ENCODE measurements at places on chromosomes 12 and 14.

DNA sequence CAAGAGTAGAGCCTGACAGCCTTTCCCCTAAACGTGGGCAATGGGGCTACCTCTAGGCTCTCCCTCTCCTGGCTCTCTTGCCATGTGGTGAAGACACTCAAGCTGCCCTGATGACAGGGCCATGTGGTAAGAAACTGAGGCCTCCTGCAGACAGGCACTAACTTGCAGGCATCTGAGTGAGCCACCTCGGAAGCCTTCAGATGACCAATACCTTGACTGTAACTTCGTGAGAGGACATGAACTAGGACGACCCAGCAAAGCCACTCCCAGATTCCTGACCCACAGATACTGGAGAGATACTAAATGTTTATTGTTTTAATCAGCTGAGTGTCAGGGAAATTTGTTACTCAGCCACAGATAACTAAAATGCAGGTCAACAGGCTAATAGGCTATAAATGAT, 96.4 kb downstream of the EFCAB11 start:
- no peak for DNase-seq

DNA sequence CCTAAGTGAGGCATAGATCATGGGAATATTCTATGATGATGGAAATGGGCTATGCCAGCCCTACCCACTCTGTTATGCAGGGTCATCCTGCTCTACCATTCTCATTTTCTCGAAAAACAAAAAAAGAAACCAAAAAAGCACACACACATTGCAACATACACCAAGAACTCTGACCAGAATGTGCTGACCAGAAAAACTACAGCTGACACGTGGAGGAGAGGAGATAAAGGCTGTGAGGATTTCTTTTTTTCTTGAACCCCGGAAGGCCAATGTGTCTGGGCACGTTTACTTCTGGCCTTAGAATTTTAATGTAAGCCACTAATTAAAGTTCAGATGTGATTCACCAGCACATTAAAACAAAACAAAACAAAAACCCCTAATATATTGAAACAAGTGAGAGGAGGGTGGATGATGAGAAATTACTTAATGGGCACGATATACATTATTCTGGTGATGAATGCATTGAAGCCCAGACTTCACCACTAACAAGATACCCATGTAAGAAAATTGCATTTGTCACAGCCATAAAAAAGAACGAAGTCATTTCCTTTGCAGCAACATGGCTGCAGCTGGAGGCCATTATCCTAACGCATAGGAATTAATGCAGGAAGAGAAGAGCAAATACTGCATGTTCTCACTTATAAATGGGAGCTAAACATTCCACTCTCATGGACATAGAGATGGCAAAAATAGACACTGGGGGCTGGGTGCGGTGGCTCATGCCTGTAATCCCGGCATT, 66.3 kb upstream of the PLEKHG3 start:
- DNase-seq = no peak

GRCh38 chr12:45674181-45674977, 55.1 kb upstream of the ARID2 start:
- no peak for DNase-seq

DNA sequence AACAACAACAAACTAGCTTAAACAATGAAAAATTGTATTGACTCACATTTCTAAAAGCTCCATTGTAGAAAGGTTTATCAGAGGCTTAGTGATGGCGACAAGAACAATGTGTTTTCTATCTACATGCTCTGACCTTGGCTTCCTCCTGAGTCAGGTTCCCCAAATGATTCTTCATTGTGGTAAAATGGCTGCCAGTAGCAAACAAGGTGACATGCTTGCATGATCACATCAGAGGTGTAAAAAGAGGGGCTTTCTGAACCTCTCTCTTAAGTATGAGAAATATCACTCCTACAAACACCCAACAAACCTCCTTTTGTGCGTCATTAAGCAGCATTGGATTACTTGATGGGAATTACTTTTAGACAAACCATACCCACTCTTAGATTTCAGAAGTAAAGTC, 252.4 kb upstream of the SYT1 start:
- DNase-seq = no peak

- DNase-seq = no peak
Measured at GRCh38 chr12:58919231-58920101, 838 bp downstream of the LRIG3 start.

DNA sequence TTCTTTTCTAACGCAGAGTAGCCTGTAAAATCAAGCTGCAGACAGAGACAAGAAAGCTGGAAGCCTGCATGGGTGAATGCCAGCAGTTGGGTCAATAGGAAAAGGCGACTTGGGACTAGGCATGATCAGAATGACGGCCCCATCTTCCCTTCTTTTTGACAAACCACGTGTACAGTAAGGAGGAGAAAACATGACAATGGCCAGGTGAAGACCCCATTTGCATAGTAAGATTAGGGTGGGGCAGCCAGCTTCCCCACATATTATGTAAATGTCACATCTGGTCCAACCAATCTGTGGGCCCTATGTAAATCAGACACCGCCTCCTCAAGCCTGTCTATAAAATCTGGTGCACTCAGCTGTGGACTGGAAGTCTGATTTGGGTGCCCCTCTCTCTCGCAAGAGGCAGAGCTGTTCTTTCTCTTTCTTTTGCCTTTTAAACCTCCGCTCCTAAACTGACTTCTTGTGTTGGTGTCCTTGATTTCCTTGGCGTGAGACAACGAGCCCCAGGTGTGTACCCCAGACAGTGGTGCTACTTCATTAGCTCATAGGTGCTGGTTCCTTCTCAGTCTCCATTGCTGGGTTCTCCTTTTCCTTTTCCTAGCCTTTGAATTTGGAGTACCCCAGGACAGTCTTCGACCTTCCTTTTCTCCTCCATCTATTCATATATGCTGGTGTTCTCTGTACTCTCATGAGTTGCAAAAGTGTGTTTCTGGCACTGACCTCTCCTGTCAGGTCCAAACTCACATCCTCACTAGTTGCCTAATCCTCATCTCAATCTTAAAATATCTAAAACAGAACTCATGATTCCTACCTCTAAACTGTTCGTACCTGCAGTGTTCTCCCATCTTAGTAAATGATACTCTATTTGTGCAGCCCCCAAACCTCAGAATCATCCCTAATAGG, 9.4 kb upstream of the DHRS7 start:
- DNase-seq = no peak

DNA sequence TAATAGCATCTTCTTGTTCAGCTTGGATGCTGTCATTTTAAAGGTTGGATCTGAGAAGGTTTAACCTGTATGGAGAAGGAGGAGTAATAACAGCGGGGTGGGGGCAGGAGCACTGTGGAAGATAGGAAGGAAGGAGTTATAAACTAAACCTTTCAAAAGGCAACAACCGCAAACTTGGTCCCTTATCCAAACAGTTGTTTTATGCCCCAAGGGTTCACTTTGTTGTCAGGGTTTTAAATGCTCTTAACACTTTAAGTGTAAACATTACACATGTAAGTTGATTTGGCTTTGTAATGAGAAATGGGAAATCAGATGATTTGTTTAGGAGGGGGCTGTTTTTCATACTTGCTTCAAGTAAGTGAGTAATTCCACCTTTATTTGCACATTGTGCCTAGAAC, 3.0 kb downstream of the NPAS3 start:
- no peak for DNase-seq

GRCh38 chr14:53999061-53999488, 42.5 kb upstream of the BMP4 start:
- no peak for DNase-seq

- no peak for DNase-seq
Measured at GRCh38 chr14:94617988-94618822, 6.0 kb downstream of the SERPINA3 start.

DNA sequence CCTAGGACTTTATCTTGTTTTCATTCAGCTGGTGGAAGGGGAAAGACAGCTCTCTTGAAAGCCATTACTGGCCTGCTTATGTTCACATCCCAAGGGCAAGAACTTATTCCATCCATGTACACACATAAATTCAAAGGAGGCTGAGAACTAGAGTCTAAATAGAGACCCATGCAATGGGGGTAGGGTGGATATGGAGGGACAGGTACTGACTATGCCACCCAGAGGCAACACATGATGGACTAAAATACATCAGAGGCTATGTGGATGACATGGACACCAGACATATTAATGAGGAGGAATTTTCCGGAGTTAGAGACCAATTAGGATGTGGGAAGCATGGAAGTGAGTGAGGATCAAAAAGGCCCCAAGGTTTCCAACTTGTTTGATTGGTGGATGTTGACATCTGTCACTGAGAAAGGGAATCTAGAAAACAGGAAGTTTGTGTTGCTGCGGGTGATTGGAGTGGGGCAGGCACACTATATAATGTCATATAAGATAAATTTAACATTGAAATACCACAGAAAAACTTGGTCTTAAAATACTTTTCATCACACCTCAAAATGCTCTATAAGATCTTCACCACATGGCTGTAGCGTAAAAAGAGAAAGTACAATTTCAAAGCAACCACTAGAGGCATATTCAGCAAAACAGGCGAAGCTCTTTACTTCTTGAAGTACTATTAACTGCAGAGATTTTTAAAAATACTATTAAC, 130.4 kb downstream of the GRIP1 start:
- DNase-seq = no peak

GRCh38 chr14:64807551-64807950, 72.2 kb downstream of the SPTB start:
- DNase-seq = no peak

DNA sequence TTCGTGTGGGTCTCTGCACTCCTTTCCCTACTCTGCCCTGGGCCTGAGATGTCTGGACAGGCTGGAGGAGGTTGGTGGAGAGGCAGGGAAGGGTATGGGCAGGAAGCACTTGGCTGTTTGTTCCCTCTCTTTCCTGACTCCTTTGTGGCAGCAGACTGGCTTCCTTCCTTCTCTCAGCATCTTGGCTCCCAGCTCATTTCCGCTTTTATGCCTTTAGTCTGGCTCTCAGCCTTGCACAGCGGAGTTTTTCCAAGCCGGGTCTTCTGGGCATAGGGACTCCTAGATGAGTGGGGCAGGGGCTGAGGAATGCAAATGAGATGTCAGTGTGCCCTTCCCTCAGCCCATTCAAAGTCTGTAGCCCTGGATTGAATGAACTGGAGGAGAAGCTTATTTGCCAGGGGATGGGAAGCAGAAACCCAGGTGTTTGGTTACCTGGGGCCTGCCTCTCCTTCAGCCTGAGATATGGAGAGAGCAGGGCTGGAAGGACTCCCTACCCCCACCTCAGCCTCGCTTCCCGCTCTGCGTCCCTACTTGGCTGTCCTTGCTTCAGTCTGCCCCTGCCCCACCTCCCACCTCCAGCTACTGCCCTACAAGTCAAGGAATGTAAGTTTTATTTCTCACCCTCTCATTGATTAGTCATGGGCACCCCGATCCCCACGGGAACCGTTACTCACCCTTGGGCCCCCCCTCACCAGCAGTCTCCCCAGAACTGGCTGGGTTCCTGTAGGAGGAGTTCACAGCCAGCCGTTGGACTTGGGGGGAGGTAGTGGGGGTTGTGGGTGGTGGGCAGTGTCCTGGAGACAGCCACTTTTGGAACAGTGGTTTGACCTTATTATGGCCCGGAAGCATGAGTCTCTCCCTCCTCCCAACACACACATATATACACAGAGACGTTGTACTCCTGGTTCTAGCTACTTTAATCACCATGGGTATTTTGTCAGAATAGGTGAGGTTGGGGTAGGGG, 9.3 kb upstream of the ITGA5 start:
- DNase-seq = no peak

GRCh38 chr12:116338064-116338846, 60.8 kb upstream of the MED13L start:
- DNase-seq = no peak

- DNase-seq = no peak
Measured at GRCh38 chr14:38790916-38791315, 312.1 kb downstream of the SEC23A start.

DNA sequence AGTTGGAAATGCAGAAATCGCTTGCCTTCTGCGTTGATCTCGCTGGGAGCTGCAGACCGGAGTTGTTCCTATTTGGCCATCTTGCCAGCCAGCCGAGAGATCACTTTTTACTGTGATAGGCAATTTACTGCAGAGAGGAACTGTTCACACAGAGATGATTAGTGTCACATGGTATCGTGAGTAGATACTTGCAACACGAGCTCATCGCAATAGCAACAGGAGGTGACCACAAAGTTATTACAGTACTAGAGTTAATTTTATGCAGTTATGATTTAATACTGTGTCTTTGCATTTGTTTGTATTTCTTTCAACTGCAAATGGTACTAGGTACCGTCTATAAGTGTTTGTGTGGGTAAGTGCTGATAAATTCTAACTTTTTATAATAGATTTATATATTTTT, 27.8 kb downstream of the NOPCHAP1 start:
- no peak for DNase-seq

DNA sequence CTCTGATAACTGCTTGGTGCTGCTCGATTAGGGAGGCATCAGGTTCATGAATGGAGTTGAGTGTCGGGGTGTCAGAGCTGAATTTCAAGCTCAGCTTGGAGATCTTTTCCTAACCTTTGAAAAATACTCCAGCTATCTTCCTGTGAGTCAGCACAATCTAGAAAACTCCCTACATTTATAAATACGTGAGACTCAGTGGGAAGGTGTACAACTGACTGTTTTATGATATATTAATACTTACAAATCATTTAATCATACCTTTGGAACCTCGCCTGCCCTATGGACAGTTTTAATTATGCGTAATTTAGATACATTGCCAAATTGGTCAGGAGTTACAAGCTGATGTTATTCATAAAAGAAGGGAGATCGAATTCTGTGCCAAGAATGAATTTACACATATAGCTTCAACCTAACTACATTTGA, 961 bp downstream of the CMAS start:
- no peak for DNase-seq

DNA sequence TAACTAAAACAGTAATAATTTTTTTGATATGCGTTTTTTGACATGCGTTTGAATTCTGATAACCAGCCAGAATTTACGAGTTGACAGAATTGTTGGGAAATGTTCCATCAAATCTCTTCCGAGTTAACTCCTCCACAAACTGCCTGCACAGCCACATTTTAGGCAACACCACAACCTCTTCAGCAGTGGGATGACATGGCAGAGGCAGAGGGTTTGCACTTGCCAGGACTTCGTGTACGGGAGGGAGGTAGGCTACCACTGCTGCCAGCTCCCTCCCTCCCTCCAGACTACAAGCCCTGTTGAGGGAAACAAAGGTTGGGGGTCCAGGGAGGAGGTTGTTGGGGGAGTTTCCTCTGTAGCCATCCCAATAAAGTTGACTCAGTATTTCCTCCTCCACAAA, 14.5 kb upstream of the ACTR6 start:
- DNase-seq = no peak

DNA sequence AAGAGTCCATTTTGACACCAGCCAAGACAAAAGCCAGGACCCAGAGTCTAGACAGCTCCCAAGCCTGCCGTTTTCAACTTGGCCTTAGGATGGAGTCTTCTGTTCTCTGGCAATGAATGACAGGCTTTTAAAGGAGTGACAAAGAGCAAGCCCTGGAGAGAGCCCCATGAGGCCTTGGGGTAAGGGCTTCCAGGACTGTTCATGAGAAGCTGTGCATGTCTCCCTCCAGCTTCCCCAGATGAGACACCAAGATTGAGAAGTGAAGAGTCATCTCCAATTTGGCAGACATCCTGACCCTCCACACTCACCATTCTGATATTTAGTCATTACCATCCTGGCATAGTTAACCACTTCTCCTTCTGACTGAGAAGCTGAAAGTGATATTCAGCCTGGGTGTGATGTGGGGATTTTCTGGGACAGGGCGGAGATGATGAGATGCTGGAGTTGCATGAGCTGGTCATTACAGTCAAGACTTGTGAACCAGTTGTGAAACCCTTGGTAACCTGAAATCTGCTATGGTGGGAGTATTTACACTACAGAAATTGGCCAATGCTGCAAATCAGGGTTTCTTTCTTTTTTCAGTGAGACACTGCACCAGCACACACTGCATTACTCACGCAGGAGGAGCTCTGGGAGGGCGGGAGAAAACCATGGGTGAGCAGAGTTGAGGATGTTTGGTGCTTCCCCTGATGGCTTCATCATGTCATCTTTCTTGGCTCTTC, 77.8 kb downstream of the VCPKMT start:
- no peak for DNase-seq

Data from activated T-cell treated with anti-CD3 and anti-CD28 coated beads, Interleukin-2, amount 50 U/mL, for 4 hours (primary cell).